Panc1 (cell line): ENCODE measurements at places on chromosomes 1 and 21.

DNA sequence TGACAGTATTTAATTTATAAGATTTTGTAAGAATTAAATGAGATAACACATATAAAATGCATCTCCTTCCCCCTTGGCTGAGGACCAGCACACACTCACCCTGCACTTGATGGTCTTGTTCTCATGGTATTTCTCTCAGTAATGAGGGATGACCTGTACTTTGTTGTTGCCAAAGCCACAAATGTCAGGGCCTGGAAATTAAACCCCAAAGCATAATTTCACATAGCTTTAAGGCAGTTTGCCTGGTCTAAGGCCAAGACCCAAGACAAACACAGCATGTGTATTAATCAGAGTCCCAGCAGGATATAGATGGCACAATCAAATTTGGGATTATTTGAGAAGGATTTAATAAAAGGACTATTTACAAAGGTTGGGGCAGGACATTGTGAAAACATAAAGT is 48.6 kb upstream of the EPS15 start:
- DNase-seq: no peak

DNA sequence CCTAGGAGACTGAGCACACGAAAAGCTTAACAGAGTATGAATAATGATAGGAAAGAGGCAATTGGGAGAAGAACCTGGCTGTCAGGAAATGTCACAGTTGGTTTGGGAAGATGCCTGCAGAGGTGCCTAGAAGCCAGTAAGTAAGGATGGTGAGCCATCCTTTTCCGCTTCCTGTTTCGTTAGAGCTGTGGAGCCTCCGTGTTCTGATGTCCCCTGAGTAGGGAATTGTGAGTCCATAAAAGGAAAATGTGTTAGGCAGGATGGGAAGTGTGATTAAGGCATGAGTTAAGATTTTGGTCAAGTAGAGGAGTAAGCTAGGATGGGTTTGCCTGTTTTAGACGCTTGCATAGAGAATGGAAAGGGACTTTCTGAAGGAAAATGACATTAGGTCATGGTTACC is 9.0 kb downstream of the CLIC4 start:
- DNase-seq: no peak

DNA sequence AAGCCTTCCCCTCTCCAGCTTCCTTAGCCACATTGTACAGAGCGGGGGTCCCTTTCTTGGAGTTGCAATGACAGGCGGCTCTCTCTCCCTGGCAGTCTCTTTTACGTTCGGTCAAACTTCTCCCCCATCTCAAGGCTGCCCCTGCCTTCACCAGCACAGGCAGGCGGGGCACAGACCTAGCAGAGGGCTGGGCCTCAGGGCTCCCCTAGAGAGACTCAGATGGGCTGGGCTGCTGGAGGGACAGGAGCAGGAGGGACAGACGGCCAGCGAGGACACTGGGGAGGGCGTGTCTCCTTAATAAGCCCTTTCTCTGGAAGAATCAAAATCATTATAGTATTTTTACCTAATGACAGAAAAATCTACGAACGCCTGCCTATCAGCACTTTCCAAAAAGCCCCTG is 79.6 kb downstream of the CASZ1 start:
- no peak for DNase-seq

DNA sequence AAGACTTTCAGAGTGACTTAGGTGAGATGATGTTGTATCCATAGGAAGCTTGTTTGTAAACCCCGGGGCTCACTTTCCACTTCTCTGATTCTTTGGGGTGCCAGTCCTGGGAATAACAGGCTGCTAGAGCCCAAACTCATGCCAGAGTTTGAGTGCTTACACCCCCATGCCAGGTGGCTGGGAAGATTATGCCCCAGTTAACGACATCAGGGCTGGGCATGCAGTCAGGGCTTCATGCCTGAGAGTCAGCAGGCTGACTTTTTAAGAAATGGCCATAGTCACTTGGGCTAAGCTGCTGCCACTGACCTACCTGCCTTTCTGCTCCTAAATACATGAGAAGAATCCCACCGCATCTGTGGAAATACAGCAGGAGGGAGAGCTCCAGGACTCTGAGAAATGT is 425.6 kb upstream of the VAMP3 start:
- no peak for DNase-seq
